ENCODE measurements at places on chromosomes 3 and 15.

DNA sequence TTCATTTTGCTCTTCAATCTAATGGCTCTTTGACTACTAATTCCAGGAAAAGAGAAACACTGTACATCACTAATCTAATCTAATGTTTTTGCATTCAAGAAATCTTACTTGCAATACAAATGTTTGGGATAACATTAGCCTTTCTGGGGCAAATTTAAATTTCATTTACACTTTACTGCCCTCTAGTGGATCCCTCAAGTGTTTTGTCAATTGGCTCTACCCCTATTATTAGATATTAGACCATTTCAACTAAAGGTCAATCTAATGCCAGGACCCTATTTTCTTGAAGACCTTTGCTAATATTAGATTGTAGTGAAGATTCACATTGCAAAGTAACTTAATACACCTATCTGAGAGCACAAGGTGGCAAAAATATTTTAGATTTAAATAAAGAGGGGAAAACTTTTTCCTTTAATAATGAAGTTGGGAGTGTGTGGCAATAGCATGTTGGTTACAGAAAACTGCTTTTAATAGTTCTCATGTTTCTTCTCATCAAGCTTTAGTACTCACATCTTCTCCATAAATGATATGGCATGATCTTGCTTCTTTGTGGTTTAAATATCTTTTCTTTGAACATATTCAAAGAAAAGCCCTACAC is 5.0 kb downstream of the C2CD4A start:
- no peak for DNase-seq

GRCh38 chr3:129835198-129835597 is 58.3 kb downstream of the TMCC1 start:
- no peak for DNase-seq

DNA sequence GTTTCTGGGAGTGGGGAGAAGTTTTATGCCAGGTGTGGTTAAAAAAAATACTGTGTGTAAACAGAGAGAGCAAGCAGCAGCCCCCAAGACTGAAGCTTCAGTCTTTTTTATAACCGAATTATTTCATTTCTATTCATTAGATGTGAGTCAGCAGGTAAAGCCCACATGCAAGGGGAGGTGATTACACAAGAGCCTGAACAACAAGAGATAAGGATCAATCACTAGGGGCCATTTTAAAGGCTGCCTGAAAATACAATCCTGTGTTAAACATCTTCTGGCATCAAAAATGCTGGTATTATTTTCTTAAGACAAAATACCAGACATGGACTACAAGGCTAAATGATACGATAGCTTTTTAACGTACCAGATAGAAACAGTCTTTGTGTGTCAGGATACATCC is 217.3 kb downstream of the SUCLG2 start:
- no peak for DNase-seq

DNA sequence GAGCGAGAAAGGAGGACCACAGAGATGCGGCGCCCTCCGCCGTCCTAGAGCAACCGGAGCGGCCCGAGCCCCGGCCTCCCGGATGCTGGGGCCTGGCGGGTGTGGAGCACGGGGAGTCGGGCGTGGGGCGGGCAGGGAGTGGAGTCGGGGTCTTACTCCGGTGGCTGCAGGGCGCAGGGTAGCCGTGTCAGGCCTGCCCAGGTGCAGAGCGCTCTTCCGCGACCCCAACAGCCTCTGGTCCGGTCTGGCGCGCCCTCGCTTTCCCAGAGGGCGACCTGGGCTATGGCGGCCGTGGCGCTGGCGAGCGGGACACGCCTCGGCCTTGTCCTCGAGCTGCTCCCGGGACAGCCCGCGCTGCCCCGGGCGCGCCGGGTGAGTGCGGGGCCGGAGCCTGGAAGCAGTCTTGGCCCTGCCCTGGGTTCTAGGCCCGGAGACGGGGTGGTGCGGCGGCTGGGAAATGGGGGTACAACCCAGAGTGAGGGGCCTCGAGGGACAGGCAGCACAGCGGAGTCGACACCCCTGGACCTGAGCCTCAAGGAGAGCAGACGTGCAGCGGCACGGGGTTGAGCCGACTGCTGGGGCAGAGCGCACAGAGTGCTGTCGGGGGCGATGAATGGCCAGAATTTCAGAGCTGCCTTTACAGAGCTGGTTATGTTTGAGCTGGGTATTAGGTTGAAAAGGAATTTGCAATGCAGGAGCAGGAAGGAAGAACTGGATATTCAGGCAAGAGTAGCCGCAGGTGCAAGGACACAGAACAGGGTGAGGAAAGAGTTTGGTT is at the start of gene ZNF662:
ZNF662 (plus strand) TSS at position 73 of the 778 bp plus-strand sequence. CDS start 1,973 bp downstream, outside the sequence.
- DNase-seq: no peak

- DNase-seq: no peak
These were observed 241.2 kb upstream of the FEZF2 start for GRCh38 chr3:62614527-62614926.

- no peak for DNase-seq
These were observed 222.1 kb upstream of the POU1F1 start for GRCh38 chr3:87498358-87499080.

DNA sequence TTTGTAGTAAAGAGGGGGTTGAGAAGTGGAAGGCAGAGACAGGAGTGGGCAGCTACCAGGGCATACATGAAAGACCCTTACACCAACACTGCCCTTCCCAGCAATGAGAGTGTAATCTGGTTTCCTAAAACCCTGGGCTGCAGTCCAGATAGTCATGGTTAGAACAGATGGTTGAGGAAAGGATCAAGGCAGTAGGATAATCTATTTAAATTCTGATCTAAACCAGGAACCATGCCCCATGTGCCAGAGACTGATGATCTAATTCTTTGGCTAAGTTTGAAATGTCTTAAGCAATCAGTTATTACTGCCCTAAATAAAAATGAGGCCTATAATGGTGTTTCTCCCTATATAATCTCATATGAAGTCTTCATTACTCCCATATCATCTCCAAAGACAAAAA is 59.6 kb downstream of the PRTG start:
- DNase-seq: no peak

- DNase-seq: no peak
These were observed 832.0 kb downstream of the OTOL1 start for GRCh38 chr3:162328649-162329048.

Measured in COLO829 (cell line).